ENCODE measurements at places on chromosomes 3 and 15.

DNA sequence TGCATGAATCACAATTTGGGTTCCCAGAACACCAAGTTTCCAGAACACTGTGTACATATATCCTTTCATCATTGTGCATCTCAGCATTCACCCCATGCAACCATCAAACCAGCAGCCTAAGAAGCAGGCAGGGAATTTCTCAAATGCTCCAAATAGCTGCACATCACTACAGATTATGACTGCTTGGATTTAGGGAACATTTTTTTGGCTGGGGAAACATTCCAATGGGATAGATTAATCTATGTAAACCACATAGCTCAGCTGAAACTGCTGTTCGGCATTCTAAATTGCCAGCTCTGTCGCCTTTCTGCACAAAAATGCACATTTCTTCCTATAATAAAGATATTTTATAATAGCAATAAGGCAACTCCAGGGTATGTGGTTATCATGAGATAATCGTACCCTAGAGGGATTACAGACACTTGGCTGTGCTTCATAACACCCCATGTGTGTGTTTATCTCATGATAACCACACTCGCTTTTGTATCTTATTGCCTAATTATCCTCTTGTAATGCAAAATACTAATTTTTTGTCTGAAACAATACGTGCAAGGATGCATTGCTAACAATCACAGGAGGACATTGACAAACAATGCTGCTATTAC is 483.7 kb upstream of the DPH6 start:
- DNase-seq, result no peak

DNA sequence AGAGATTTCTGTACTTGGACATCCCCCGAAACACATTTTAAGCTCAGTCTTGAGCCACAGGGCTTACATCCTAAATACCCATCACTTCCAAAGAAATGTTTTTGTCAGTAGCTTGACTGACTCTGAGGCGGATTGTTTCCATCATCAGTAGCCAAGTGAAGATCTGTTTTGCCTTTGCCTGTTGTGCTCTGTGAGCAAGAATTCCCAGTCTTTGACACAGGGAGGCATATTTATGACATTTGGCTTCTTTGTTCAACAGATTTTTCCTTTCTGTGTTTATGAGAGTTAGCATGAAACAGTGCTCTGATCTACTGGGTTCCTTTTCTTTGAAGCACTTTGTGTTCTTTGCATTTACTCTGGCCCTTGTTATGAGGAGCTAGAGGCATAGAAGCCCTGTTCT is 132.1 kb upstream of the CDIN1 start:
- no peak for DNase-seq

DNA sequence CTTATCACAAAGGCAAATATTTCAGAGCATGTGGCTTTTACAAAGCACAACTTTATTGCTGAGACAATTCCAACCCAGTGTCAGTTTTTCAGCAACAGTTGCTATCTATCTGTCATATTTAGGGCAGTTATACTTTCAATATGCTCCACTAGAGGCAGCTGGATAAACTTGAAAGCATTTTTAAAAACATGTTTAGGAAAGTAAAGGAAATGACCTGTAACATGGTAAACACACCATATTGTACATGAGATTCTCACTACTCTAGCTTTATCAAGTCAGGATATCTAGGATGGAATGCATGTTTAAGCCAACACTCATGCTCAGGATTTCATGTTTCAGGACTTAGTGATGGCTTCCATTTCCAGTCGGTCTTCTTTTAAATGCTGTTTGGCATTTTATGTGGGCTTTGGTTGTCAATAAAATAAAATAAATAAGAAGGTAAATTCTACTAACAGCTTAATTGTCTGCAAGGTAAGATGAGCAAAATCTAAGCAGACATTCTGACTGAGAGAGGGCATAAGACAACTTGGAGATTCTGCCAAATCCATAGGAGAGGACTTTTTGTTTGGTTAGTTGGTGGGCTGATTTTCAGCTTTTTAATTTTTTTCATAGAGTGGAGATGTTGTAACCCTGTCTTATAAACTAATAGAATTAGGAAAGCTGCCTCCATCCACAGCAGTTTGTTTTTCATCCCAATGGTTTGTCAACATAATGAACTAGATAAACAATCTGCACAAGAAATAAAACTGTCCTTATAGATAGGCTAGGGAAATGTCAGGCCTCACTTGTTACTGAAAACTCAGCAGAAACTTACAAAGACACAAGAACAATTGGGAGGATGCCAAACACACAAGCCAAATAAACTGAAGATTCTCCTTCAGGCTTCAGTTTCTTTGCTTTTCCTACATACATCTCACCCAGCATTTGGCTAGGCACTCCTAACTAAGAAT is 63.4 kb upstream of the CPB1 start:
- DNase-seq, result no peak

DNA sequence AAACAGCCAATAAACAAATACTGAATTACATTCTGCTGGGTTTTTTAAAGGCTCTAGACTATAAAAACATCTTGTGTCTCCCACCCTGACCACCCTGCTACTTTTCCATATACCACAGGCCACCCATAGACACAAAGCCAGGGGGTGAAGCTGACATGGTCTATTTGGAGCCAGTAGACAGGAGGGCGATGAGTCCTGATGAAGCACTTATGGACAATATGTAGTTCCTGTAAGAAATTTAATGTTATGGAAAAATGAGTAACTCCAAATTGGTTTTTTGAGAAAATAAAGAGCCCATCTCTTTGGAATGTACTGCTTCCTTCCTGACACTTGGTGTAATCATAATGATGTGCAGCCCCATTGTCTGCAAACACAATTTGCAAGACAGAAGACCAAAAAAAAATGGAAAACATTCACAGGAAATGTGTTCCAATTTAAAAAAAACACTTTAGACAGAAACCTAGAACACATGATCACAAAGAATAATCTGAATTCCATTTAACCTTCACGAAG is 11.8 kb downstream of the SSR3 start:
- DNase-seq, result no peak

DNA sequence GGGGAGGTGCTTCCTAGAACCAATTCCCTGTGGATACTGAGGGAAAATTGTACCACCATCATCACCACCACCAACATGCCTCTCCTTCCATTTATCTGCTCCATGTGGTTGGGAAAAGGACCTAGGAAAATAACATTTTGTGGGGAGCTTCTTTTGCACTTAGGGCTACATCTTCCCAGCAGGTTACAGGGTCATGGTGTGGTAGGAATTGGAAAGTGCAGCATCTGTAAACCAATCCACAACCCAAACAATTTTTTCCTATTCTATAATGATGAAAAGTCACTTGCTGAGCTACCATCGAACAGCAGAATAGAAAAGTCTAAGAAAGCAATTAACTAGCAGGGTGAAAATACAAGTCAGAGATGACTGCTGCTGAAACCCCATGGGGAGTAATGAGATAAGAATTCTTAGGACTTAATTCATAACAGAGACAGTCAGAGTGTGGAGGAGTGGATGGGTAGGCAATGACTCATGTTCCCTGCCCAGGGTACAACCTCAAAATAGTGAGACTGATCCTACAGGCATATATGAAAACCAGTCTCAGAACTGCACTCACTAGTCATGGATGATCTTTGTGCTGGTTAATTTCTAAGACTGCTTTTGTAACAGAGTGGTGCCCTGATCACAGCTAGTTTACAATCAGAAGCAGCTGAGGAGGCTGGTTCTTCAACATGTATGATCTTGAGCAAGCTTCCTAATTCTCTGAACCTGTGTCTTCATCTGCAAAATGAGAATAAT is 38.1 kb upstream of the LEKR1 start:
- DNase-seq, result no peak

GRCh38 chr15:38171973-38172372 is 80.7 kb upstream of the SPRED1 start:
- DNase-seq, result no peak

DNA sequence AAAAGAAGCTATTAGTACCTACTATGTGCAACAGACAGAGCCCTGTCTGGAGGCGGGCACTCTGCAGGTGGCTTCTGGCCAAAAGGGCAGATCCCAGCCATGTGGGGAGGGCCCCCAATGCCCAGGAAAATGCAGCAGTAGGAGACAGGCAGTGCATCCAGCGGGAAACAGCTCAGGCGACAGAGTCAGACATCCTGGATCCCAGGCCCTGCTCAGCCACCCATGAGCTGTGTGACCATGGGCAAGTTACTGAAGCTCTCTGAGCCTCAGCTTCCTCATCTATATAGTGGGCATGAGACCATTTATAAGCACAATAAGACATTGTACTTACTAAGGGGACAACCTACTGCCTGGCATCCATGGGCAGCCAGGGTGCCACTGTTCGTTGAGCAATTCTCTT is 25.8 kb downstream of the NUP210 start:
- DNase-seq, result no peak

DNA sequence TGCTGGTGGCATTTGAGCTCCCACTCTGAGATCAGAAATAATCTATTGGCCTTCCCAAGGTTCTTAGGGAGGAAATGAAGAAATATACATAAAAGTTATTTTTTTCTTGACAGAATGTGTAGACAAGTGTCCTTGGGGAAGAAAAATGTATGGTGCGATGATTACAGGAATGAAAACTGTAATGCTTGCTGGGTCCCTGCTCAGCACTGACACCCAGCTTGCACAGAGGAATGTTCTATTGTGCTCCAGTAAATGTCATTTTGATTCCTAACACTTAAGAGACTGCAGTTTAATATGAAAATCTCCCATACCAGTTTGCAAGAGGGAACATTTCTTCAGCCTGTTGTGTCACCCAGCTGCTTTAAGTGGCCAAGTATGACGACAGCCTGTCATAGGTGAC is 271.3 kb upstream of the TPM1 start:
- DNase-seq, result no peak
